Thoracic aorta (tissue), 2 donors: ENCODE measurements at places on chromosomes 12 and 14. TPM values are rescaled to one million over a fixed set of nuclear protein-coding genes. Genes with fewer than 3 reads are reported as not detected.
A peak's percentile ranks its signal among the peaks of the same experiment; 100 is the strongest.

GRCh38 chr14:58296726-58297125 is 1.6 kb upstream of the ARID4A start:
- H3K36me3 ChIP-seq = peaks cover 15% of the 10 kb centered on the region
- DNase-seq = no peak
- peak overlapping the region; percentile 67 for H3K4me3 ChIP-seq
- no peaks in the 10 kb centered on the region for H3K27me3 ChIP-seq
- H3K4me1 ChIP-seq = peaks cover 16% of the 10 kb centered on the region
- H3K27ac ChIP-seq = peak overlapping the region; percentile 89

- H3K4me3 ChIP-seq = no peak overlapping the region
- H3K4me1 ChIP-seq = no peaks in the 10 kb centered on the region
- no peaks in the 10 kb centered on the region for H3K27me3 ChIP-seq
- DNase-seq = no peak
Measured at GRCh38 chr14:45698462-45699134, 445.6 kb upstream of the MIS18BP1 start.

ERG28 gene
- 7.7 TPM for total RNA-seq

- H3K27me3 ChIP-seq = no peaks in the 10 kb centered on the region
- DNase-seq = no peak
- H3K4me1 ChIP-seq = peaks cover 22% of the 10 kb centered on the region
Measured at GRCh38 chr12:31726575-31726974, 2.2 kb downstream of the AMN1 start.

BICDL1 gene
- total RNA-seq = 4.4 TPM

LRRC43 gene
- not detected for total RNA-seq

DNA sequence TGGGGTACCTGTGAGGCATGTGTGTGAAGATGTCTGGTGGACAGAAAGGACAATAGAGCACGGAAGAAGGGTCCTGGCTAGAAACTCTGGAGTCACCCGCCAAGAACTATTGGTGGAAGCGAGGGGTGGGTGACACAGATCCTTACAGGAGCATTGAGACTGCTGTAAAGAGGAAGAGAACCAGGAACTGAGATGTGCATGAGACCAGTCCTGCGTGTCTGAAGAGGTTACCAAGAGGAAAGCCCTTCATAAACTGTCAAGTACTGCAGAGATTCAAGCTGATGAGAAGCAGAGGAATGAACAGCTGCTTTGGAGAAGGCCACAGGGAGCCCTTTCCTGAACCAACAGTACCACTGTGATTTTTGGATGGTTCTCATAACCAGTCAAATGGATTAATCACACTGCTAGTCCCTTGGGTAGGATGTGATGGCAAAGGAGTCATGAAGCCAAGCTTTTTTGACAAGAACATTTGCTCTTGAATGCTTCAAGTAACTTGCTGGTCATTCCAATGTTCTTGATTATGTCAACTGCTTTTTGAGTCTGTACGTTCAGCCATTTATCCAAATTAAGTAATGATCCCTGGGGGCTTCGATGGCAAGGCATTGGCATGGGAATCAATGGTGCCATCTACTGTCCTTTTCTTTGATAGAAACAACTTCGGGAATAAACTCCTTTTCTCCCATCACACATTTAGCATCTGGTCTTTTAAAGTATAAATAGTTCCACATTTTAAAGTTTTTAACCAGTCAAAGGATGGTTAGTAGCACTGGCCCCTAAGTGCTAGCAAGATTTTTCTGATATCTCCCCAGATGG is 42.9 kb downstream of the GPR135 start:
- H3K4me3 ChIP-seq = no peak overlapping the region
- peak overlapping the region; percentile 47 for H3K27ac ChIP-seq
- H3K4me1 ChIP-seq = peaks cover 24% of the 10 kb centered on the region
- no peak for DNase-seq

DNA sequence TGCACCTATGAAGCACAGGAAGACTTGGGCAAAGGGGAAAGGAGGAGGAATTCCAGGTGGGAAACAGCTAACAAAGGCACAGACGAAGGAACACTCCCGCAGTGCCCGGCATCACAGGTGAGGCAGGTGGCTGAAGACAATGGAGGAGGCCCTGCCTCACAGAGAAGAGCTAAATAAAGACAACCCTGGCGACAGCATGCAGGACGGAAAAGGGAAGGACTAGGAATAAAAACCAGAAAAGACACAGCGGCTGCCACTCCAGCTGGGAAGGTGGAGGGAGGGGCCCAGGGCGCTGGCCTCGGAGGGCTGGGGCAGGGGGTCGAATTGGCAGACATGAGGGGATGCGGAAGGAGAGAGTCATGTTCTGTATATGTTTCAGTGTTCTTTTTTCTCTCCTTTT is 43.0 kb upstream of the ANO2 start:
- DNase-seq = no peak
- no peaks in the 10 kb centered on the region for H3K4me1 ChIP-seq
- no peak overlapping the region for H3K4me3 ChIP-seq
- no peaks in the 10 kb centered on the region for H3K27me3 ChIP-seq

SMOC1 gene
- total RNA-seq = 29.8 TPM

DNA sequence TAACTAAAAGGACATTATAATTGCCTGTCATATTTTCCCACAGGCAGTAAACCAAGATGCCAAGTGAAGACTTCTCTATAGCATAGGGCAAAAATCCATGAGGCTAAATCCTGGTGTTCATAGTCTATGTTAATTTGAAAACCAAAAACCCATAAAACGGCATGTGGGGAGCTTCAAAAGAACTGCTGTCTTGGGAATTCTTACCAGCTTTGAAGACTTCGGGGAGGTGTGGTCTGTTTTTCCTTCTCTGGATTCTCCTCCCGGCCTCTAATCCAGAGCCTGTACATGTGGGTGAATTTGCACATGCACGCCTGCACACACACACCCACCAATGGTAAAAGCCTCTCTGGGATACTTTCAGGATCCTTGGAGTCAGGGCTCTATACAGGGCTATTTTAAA is 61.9 kb upstream of the IFNG-AS1 start:
- DNase-seq = no peak
- H3K4me1 ChIP-seq = peaks cover 7% of the 10 kb centered on the region
- no peaks in the 10 kb centered on the region for H3K36me3 ChIP-seq
- H3K4me3 ChIP-seq = no peak overlapping the region

DNA sequence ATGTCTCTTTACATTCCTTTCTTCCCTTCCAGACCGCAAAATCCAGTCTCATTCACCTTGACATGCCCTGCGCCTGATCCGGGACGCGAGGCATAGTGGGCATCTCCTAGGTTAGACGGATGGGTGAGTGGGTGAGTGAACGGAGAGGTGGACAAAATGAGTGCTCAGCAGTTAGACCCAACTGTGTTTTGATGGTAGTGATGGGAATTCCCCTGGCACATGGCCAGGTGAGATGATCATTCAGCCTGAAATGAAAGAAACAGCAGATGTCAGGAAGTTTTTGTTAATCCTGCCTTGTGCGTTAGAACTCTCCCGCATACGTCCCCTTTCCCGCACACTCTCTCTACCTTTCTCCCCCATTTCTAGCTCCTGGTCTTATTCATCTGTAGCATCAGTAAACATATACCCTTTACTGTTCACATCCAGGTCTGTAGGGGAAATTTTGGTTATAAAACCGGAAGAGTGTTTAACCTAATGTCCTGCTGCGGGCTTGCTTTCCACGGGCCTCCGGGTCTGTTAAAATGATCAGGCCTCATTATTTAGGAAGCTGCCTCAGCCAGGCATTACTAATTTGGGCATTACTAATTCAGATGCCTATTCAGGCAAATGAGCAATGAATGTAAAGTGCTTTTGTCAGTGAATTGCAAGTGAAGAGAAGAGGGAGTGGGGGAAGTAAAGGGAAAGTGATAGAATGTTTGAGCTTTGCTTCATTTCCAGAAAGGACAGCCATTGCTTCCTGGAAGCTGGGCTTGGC is 172.8 kb downstream of the ETV6 start:
- peaks cover 48% of the 10 kb centered on the region for H3K4me1 ChIP-seq
- no peaks in the 10 kb centered on the region for H3K27me3 ChIP-seq
- H3K27ac ChIP-seq = no peak overlapping the region
- no peak overlapping the region for H3K4me3 ChIP-seq
- DNase-seq = no peak

- no peak for DNase-seq
- H3K4me3 ChIP-seq = no peak overlapping the region
- H3K4me1 ChIP-seq = no peaks in the 10 kb centered on the region
Measured at GRCh38 chr14:75222208-75222701, 45.8 kb upstream of the TMED10 start.

DNA sequence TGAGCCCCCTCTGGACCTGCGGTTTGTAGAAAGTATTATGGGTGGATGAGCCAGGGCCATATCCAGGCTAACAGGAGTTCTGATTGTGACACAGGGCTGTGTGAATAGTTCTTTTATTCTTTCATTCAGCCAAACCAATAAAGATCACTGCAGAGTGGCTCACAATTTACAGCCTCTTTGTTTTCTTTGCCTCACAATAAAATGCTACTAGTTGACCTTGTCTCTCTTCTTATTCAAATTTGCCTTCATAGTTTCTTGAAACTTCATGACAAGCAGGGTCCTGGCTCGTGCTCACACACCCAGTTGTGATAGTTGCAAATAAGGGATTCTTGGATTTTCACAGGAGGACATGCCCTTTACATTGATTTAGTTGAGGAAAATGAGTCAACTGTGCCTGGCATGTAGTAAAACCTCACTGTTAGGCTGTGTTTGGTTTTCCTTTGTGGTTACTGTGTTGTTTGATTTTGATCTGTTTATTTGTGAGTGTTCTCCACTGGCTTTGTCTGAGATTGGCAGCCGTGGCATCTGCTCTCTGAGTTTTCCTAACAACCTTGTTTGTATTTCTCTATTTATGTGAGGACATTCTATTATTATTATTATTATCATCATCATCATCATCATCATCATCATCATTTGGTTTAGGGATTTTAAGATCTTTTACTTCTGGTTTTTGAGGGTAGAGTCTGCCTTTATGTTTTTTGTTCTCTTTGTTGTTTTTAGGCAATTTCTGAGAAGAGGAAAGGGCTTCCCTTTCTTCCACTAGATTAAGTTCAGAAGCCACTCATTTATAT is 2.7 kb upstream of the KRT6B start:
- H3K4me1 ChIP-seq = no peaks in the 10 kb centered on the region
- no peaks in the 10 kb centered on the region for H3K36me3 ChIP-seq
- no peaks in the 10 kb centered on the region for H3K27me3 ChIP-seq
- no peak overlapping the region for H3K4me3 ChIP-seq
